Activated CD4-positive, alpha-beta T cell treated with anti-CD3 and anti-CD28 coated beads for 48 hours (primary cell): ENCODE measurements at places on chromosomes 2 and 18.

GRCh38 chr2:120255071-120255470 is 2.4 kb downstream of the RALB start:
- no peak for DNase-seq

- DNase-seq: no peak
These were observed 34.9 kb downstream of the OSBPL1A start for GRCh38 chr18:24362757-24363156.

DNA sequence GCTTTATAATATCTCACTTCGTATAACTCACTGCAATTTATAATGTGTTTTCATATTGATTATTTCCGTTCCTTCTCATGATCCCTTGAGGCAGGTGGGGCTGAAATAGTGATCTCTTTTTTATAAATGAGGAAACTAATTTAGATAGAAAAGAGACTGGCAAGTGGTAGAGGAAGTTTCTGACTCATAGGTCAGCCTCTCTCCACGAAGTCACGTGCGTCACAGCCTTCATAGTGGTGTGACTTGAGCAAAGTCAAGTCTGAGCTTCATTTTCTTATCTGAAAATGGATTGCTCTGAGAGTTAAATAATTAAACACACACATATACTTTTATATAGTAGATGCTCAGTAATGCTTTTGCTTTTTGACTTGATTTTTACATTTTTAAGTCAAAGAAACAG is 19.9 kb downstream of the ABCG5 start:
- peak; percentile 52 for DNase-seq

DNA sequence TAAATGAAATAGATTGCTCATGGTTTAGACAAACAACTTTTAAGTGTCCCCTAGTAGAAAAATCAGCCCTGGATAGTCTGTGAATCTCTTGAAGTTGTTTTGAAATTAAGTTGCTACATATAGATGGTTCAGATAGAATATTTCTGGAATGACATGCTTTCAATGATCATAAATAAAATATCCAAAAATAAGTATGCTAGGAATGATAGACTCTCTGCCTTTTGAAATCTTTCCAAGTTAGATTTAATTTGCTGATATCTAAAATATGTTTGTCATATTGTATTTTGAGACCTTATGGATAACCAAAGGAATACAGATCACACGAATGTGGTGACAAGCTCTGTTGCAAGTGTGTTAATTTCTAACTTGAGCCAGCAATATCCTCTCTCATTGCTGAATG is 488.7 kb downstream of the THSD7B start:
- DNase-seq: no peak

DNA sequence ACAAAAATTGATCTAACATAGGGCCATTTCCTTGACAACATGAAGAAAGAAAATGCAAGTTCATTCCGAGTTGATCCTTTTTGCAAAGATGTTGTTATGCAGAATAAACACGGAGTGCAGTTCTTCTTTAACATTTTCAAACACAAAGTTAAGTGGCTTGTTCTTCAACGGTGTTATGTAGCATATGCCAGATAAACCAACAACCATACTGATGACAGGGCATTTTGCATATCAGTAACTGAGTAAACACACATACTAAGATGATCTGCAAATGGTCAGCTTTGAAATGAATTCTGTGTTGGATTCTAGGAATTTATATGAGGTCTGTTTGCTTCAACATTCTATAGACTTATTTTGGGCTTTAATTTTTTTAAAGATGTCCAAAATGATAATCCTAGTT is 266.4 kb downstream of the GPD2 start:
- DNase-seq: no peak

GRCh38 chr2:11861044-11861443 is 114.6 kb downstream of the LPIN1 start:
- DNase-seq: no peak

- no peak for DNase-seq
These were observed 528.0 kb downstream of the BCL11A start for GRCh38 chr2:60025496-60025895.

- DNase-seq: no peak
These were observed 28.9 kb downstream of the LMAN2L start for GRCh38 chr2:96710985-96711384.

DNA sequence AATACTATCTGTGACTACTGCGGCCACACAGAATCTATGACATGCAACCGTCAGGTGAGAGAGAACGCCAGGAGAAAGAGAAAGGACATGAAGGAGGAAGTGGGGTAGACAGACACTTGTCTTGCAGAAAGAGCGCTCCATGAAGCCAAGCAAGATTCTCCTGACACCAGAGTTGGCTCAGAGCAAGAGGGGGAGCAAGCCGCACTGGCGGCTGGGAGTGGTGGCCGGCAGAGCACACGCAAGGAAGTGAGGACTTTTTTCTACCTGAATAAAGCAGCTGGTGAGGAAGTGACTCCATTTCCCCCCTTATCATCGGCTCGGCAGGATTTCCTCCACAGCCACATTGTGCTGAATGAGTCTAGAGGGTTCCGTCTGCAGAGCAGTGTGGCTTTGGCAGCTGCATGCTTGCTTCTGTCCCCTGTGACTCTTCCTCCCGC is 181.6 kb downstream of the BCL2 start:
- DNase-seq: peak; percentile 53

DNA sequence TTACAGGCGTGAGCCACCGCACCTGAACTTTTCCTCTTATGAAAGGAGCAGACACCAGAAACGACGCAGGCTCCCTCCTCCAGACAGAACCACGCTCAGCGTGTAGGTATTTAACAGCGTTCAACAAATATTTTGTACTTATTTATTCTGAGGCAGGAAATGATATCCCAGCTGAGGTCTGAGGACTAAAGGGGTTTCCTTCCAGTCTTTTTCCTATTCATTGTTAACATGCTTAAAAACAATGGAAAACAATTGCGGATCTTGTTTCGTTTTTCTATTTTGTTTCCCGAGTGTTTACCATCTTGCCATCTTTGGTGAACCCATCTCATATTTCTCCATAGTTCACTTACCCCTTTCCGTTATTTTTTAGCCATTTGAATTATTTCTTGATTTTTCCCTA is 43.7 kb upstream of the FOSL2 start:
- DNase-seq: no peak

GRCh38 chr2:108626995-108627394 is 92.3 kb upstream of the RANBP2 start:
- no peak for DNase-seq

DNA sequence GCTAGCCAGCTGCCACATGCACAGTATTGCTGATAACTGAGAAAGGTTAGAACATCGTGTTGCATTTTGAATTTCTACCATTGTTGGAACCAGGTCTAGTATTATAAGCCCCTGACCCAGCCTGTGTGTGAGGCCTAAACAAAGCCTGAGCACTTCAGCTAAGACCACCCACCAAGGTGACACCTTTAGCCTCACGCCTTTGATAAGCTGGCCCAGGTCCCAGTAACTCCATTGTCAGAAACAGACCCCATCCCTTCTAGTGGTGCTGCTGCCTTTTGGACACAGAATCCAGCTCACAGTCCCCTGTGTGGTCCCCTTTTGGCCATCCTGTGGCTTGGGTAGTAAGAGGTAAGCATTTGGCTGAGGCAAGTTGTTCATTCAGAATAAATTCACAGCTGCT is 1.6 kb downstream of the ELMOD3 start:
- DNase-seq: no peak

- no peak for DNase-seq
These were observed 10.2 kb downstream of the SOWAHC start for GRCh38 chr2:109624339-109624738.

DNA sequence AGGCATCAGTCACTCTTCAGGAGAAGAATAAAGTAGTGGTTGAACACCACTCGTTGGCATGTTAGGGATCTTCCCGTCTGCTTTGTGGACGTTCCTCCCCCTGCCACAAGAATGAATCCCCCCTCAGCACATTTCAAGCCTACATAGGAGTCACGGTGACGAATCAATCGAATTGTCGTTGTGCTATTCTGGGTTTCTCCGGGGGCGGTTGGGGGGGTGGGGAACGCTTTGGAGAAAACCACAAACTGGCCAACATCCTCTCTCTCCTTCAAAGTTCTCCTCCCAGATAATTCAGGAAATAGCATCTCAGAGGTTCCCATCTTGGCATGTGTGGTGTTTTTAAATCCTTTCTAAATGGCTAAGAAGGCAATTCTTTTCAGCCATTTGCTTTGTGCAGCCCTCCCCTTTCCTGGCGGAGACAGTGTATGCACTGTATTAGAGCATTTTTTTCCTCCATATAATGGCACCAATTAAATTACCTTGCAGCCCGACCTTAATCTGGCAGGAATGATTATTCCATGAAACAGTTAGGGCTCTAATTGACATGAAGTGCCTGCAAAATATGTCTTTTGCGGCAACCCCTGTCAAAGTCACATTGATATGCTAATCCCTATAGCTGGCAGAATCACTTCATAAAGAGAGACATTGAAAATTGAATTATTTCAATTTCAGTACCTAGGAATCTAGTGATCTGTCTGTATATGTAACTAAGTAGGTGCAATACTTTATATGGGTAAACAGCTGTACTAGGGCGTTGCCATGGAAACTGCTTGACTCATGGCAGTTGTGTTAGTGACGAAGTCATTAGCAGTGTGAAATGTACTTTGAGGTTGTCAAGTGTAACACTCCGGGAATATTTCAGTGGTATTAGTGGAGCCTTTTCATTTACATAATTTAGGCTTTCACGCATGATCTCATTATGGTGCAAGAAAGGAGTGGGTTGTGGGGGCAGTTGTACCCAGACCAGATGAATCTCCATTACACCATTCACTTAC is 323.4 kb upstream of the SLC14A2 start:
- DNase-seq: no peak

DNA sequence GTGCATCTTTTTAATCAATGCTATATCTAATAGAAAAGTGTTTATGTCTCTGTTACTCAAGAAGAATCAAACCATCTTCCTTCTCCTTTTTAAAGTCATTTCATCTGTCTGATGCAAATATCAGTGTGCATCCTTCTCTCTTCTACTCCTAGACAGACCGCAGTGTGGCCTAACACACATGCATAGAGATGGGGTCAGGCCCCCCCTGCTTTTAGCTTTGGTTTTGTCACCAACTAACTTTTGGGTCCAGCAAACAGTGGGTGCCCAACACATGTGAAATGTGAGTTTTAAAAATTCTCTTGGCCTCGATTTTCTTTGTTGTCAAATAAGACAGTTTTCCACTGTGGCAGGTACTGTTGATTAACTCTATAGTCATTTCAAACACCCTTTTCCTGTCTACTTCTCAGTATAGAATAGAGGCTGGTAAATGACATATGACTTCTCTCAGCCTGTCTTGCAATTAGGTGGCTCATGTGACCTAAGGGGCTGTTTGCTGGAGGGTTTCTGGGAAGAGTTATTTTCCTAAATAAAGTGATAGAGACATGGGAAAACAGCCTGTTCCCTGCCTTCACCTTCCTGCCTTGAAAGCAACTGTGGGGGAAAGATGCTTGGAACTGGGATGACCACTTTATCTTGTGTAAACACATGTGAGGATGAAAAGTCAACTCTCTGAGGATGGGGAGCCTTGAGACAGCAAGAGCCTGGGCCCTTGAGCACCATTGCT is 65.7 kb upstream of the DARS1 start:
- DNase-seq: no peak

DNA sequence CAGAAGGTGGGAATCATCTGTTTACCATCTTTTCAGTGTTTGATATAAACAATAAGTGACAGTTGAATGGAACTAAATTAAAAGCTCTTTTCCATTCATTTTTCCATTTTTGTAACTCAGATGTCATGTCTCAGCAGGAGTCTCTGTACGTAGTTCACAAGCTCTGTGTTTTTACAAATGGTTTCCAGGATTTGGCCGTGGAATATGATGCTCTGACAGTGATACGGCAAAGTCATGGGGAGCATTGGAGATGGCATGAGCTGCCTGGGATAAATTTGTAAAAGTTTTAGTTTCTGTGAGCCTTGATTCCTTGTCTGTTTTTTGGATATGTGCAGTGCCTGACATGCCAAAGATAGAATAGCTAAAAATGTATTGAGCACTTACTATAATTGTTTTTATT is 168.1 kb upstream of the SESTD1 start:
- DNase-seq: no peak
